ENCODE measurements at places on chromosomes 7 and 10. TPM values are rescaled to one million over a fixed set of nuclear protein-coding genes. Genes with fewer than 3 reads are reported as not detected.
A peak's percentile ranks its signal among the peaks of the same experiment; 100 is the strongest.

STEAP1B gene
- total RNA-seq: not detected

TRPV6 gene
- not detected for total RNA-seq

ALOX5 gene
- not detected for total RNA-seq

ITIH5 gene
- total RNA-seq: not detected

ELAPOR2 gene
- 5.7 TPM for total RNA-seq

URGCP gene
- 30.8 TPM for total RNA-seq

ZNF488 gene
- not detected for total RNA-seq

NPFFR1 gene
- not detected for total RNA-seq

GNAT3 gene
- not detected for total RNA-seq

CCDC71L gene
- total RNA-seq: 44.4 TPM

UNC5B gene
- total RNA-seq: 0.13 TPM

OPN1SW gene
- 2.1 TPM for total RNA-seq

GRCh38 chr7:22894546-22894945 lies 71.9 kb upstream of the TOMM7 start:
- no peak for DNase-seq

DNA sequence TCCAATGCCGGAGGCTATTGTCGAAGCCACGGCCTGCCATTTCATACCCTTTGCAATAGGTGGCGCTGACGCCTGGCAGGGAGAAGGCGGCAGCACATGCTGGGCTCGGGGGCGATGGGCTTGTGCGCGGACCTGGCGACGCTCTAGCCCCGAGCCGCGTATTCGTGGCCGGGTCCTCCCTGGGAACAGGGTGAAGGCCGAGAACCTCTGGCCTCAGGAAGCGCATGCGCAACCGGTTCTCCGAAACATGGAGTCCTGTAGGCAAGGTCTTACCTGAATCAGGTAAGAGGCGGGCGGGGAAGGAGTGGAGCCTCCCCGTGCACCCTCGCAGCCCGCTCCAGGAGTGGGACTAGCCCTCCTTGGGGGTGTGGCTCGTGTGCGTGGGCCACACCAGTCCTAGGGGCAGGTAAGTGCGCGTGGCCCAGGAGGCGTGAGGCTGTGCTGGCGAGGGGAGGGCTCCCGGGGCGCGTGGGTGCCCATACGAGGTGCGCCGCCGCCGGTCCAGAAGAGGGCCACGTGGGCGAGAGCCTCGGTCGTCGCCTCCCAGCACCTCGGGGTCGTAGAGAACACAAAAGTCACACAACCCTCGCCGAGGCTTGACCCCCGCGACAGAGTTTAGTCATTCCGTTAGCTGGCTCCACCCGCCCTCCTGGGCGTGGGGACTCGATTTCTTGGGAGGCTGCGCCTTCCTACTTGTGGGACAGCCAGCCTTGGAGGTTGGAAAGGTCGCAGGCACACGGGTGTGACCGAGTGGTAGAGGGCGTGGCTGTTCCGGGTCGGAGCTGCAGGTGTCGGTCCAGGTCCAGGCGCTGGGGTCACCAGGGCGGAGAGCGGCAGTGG lies 5.6 kb upstream of the MEST start:
- no peak for DNase-seq

DNA sequence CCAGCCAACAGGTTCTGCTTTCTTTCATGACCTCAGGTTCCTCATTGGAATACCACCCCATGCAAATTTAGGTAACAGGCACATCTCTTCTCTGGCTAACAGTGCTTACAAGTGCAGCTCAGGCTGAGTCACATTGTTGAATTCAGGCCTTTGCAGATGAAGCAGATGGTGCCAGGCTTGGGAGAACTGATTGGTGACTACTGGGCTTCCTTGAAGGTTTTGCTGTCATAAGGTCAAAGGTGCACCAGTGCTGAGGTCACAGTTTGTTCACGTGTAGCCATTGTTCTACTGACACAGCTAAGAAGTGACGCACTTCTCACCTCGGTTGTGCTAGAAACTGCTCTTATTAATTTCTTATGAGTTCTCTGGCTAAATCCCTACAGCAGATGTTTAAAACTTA lies 128.6 kb upstream of the BMPER start:
- DNase-seq: peak; percentile 60

DNA sequence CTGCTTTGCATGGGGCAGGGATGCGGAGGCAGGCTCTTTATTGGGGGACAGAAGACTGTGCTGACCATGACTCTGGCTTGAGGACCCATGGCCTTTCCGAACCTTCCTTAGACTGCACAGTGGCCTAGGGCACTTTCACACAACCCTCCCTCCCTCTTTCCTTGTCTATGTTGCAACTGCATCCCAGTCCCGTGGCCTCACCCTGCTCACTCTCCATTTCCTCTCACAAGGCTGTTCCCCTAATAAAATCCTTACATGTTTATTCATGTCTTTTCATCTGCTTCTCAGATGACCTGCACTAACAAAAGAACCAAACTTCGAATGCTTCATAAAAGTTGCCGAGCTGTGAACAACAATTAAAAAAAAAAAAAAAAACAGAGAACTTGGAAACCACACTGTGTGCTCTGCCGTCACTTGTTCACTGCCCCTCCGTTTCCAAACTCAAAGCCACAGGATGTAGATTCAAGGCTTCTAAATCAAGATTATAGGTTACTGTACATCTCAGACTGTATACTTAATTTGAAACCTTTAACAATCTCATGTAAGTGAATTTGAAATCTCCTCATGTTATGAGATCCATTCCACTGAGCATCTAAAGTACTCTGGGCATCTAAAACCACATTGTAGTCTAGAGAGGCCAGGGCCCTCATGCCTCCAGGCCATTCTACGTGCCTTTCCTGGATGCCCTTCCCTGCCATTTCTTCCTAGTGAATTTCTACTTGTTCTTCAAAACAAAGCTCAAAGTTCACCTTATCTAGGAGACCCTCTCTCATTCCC lies 265.9 kb downstream of the SNX13 start:
- no peak for DNase-seq

DNA sequence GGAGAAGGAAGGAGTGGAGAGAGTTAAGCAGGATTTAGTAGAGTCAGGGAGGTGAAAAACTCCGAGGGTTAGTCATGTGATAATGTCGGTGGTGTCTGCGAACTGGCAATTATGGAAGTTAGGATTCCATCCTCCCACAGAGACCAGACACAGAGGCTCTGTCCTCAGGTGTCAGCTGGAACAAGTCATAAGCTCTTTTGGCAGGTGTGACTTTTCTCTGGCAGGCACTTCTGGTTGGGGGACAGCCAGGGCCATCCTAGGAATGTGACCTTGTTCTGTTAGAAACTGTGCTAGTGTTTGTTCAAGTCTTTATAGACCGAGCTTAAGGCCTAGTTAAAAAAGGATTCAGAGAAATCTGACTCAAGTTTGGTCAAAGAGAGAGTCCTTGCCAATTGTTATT lies 371.0 kb downstream of the DPP6 start:
- no peak for DNase-seq

- no peak for DNase-seq
Measured at GRCh38 chr7:47523401-47523800, 58.5 kb downstream of the TNS3 start.

DNA sequence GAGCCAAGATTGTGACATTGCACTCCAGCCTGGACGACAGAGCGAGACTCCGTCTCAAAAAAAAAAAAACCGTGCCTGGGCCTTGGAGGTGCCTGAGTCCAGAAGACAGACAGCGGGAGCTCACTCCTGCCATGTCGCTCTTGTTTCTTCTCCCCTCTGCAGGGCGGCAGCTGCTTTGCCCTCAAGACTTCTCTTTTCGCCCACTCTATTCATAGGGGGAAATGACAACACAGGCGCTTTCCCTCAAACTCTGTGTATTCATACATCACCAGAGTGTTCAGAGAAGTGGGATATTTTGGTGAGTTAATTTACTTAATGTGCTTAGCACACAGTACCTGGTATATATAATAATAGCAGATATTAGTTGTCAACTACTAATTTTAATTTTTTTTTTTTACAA lies 44.5 kb downstream of the FOXK1 start:
- DNase-seq: no peak

DNA sequence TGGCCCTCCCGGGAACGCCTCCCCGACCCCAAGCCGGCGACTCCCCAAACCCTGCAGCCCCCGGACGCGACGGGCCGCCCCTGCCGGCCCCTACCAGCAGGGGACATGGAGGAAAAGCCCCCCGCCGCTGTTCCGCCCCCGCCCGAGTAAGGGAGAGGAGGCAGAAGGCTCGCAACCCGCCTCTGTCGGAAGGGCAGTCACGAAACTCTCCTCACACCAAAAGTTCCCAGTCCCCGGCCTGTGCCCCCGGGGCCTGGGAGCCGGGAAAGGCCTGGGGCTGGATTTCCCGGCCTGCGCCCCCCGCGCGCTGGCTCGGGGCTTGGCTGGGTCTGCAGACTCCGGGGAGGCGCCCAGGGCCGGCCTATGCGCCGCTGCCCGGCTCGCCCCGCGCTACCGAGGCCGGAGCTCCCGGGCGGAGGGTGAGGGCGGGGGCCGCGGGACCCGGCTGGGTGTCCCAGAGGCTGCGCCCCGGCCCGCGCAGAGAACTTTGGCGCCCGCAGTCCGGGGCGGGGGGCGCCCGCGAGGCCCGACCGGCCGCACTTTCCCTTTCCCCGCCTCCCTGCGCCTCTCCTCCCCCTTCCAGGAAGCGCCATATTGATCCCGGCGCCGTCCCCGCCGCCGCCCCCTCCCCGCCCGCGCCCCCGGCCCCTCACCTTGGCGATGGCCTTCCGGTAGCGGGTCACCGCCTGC lies 728 bp downstream of the PARD3 start:
- DNase-seq: no peak

DNA sequence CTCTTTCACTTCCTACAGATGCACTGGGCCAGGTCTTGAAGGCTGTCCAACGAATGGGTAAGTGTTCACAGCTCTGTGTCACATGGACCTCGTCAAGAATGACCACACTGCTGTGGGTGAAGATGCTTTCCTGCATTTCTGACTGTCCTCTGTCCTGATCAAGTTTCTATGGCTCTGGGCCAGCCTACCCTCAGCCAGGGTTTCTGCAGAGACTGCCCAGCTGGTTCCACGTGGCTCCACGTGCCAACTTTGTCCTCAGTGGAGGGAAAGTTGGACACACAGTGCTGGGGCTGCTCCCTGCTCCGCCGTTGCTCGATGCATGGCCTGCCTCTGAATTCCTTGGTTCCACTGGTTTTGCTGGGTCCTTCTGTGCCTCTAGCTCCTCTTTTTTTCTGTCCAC lies 152.3 kb downstream of the EGFR start:
- DNase-seq: peak; percentile 26

GRCh38 chr10:68725016-68725415 lies 4.0 kb downstream of the CCAR1 start:
- no peak for DNase-seq

GRCh38 chr7:22443370-22444180 lies 56.4 kb downstream of the STEAP1B start:
- peak; percentile 26 for DNase-seq

DNA sequence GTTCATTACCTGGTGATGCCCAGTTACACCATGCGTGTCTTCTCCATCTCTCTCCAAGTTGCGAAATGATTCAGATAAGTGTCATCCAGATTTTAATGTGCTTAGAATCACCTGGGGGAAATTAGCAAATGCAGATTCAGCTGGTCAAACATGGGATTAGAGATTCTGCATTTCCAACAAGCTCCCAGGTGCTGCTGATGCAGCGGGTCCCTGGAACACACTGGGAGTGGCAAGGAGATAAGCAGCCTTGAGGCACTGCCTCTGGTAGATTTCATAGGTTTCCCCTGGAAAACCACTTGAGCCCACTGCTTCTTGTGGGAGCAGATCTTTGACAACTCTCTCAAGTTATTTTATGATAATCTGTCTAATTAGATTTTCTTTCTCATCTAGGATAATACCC lies 196.0 kb upstream of the C7orf33 start:
- no peak for DNase-seq

DNA sequence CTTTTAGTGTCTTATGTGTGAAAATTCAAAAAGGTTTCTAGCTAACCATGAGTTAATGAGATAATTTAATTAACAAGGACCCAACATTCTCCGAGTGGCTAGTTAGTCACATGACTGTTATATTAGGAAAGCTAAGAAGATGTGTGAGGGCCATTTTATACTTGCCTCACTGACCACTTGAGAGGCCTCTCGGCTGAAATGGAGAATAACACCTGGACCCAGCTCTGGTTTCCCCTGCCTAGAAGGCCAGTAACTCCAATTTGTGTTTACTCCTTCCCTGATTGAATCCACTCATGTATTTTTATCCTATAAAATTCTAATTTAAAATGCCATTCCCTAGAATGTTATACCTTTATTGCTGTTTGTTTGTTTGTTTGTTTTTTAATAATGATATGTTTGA lies 1091.2 kb downstream of the KCNMA1 start:
- no peak for DNase-seq

DNA sequence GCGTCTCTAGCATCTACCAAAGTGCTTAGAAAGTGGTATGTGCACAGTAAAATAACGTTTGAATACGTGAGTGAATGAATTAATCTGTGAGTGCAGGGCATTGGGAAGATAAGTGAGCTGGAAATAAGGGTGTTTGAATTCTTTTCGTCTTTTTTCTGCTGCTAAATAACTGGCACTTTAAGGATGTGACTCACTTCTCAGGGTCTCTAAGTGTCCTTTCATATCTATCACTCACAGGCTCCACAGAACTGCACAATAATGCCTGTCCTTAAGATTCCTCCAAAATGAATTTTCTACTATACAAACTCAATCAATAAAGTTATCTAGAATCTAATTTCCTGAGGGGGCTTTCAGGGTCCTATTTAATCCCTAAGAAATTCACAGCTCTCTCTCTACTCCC lies 3.2 kb upstream of the DGKB start:
- DNase-seq: no peak

GRCh38 chr7:71303566-71303965 lies 171.6 kb downstream of the GALNT17 start:
- DNase-seq: no peak

- DNase-seq: no peak
Measured at GRCh38 chr10:116201011-116201410, 72.0 kb downstream of the GFRA1 start.

GRCh38 chr7:138556771-138557484 lies 96.9 kb downstream of the TRIM24 start:
- DNase-seq: peak; percentile 8
